Activated naive CD4-positive, alpha-beta T cell treated with Interleukin-2 at 50 U/mL for 16 hours (primary cell): ENCODE measurements at places on chromosomes 11 and 22.

DNA sequence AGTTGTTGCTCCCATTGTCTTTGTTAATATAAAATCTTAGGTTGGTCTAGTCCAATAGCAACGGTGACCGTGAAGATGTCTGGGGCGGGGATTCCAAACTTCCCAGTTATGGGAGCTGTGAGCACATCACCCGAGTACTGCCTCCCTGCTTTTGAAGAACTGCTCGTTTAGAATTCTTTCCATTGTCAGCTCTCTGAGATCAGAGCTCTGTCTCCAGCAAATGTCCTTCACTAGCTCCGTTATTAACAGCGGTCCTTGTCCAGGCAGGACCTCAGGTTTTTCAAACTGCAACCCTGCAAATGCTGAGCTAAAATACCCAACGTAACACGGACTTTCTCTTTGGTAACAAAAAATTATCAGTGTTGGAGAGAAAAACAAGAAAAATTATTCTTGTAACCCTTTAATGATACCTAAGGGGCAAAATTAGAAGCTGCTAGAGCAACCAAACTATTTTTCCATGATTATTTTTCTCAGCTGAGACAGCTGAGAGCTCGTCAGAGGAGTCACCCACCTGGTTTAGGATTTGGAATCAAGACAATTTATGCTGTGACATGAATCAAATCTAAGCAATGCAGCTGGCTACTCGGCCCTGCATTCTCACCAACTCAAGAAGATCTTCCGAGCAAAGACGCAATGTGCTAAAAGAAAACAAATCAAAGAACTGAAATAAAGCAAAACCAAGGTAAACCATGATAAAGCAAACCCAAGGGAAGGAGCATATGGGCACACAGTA, 15.1 kb upstream of the EFCAB6 start:
- DNase-seq, result no peak

GRCh38 chr11:61803889-61804647, 11.4 kb downstream of the FEN1 start:
- no peak for DNase-seq

- no peak for DNase-seq
These were observed 3.1 kb downstream of the PANX1 start for GRCh38 chr11:94131718-94132115.

DNA sequence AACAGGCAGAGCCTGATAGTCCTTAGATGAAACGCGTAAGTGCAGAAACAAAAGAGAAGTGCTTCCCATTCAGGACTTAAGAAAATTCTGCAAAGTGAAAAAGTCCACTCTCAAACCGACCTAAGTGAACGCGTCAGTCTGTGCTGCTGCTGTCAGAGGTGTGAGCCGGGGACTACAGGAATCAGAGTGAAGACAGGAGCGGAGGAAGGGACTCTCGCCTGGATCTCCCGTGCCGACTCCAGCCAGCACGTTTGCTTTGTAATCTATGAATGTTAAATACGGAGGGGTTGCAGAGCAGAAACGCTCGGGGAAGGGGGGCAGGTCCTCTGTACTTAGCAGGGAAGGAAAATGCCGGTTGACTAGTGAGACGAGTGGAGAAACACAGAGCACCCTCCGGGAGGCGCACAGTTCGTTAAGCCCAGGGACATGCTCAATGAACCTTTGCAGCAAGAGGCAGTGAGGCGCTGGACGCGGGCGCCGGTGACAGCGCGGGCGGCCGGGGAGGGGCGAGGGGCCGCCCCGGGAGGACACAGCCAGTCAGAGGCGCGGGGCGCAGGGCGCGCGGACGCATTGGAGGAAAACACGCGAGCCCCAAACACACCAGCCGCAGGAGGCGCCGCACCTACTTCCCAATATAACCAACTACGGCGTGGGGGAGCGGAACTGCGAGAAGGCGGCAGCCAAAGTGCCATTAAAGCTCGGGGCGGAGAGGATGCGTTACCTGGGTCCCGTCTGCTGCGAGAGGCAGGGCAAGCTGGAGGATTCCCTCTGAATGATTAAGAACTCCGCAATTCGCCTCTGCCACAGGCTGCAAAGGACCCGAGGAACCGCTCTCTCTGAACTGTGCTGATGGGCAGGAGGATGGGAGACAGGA, at the start of gene CNTN5:
Gene CNTN5, plus strand, starts transcription at position 598 of the 874 bp plus-strand sequence.
- peak; percentile 2 for DNase-seq

- no peak for DNase-seq
These were observed 593.5 kb upstream of the FAT3 start for GRCh38 chr11:91630916-91631673.

DNA sequence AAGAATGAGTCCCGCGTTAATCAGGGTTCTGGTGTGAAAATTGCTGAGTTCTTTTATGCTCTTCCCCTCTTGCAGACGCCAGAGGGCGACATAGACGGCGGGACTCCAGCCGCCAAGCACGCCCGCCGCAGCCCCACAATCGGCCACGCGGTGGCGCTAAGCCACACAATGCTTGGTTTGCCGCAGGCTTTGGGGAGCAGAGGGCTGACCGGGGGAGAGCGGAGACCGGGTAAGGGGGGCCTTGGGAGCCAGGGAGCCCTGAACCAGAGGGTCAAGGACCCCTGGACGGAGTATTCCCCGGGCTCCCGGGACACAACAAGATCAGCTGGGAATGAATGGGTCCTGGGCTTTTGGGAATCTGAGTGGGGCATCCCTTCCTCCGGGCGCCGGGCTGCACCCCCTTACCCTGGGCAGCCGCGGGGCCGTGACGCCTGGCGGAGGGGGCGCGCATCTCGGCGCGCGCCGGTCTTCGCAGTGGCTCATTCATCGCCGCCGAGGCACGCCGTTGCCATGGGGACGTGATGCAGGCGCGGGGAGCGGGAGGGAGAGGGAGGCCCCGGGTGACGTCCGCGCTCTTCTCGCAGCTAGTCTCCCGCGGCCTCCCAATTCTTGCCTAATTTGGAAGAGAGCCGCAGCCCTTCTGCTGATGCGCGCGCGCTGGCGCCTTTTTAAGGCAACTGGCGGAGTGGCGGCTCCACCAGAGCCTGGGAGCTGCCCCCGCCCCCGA, 12.2 kb upstream of the NPAS4 start:
- DNase-seq, result peak; percentile 94

GRCh38 chr11:63592975-63593395, 21.2 kb downstream of the PLAAT3 start:
- no peak for DNase-seq

GRCh38 chr11:64084951-64085710, 49.4 kb downstream of the FLRT1 start:
- DNase-seq, result no peak

DNA sequence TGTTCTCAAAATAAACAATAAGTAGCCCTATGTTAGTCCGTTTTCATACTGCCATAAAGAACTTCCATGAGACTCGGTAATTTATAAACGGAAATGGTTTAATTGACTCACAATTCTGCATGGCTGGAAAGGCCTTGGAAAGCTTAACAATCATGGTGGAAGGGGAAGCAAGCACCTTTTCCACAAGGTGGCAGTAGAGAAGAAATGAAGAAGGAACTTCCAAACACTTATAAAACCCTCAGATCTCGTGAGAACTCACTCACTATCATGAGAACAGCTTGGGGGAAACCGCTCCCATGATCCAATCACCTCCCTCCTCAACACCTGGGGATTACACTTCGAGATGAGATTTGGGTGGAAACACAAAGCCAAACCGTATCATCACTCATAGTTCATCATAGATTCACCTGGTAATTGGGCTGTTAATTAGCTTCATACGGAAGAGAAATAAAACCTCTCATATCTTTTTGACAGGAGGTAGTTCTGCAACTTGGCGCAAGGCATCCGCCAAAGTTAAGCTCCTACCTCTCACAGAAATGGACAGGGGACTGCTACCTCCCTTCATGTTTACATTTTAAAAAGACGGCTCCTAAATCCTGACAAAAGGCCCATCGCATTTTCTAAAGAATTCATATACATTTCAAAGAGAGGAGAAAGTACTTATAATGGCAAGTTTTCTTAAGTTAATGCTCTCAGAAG, 49.0 kb downstream of the MUC15 start:
- no peak for DNase-seq

DNA sequence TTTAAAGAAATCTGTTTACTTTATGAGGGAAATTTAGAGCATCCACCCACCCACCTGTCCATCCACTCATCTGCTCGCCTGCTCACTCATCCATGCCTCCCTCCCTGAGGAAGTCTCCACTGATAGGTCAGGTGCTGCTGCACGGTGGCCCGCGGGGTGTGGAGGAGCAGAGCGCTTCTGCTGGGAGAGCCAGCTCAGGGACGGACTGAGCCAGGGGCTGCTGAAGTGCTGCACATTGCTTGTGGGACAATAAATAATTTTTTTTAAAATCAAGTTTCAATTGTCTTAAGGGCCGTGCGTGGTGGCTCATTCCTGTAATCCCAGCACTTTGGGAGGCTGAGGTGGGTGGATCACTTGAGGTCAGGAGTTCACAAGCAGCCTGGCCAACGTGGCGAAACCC, 148.9 kb downstream of the TBC1D22A start:
- DNase-seq, result no peak

DNA sequence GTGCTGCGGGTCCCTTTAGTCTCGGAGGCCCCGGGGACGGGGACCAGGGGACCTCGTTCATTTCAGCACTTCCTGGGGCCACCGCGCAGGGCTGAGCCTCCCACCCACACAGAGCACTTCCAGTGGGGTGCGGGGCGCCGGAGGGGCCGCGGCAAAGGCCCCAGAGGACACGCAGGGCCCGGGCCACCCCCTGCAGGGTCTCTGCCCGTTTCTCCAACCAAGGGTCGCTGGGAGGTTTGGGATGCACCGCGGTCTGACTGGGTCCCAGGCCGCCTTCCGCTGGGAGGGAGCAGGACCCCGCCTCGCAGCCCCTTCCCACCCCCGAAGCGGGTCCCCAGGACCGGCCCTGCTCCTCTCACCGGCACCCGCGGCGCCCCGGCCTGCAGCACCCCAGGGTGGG, 37.5 kb downstream of the TOLLIP start:
- DNase-seq, result no peak
